Immature natural killer cell (primary cell): ENCODE measurements at places on chromosomes 16 and 17. TPM values are rescaled to one million over a fixed set of nuclear protein-coding genes. Genes with fewer than 3 reads are reported as not detected.
A peak's percentile ranks its signal among the peaks of the same experiment; 100 is the strongest.

DNA sequence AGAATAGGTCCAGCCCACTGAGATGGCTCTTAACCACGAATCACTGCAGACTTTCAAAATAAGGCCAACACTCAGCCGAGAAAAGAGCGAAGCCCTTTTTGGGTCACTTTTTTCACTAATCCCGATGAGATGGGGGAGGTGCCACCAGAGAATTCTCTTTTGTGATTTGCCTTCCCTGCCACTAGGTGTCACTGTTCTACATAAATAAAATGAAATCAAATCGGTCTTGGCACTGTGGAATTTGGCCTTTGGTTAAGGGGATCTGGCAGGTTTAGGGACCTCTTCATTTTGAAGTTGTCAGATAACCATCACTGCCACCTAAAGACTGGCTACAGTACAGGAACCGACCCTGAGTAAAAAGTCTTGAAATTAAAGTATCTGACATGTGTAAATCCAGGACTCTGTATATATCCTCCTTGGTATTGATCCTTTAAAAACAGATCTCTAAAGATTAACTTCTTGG, 147.0 kb downstream of the HS3ST4 start:
- no peaks in the 10 kb centered on the region for H3K36me3 ChIP-seq
- H3K27ac ChIP-seq = no peak overlapping the region
- peak; percentile 51 for DNase-seq
- H3K4me3 ChIP-seq = no peak overlapping the region

DNA sequence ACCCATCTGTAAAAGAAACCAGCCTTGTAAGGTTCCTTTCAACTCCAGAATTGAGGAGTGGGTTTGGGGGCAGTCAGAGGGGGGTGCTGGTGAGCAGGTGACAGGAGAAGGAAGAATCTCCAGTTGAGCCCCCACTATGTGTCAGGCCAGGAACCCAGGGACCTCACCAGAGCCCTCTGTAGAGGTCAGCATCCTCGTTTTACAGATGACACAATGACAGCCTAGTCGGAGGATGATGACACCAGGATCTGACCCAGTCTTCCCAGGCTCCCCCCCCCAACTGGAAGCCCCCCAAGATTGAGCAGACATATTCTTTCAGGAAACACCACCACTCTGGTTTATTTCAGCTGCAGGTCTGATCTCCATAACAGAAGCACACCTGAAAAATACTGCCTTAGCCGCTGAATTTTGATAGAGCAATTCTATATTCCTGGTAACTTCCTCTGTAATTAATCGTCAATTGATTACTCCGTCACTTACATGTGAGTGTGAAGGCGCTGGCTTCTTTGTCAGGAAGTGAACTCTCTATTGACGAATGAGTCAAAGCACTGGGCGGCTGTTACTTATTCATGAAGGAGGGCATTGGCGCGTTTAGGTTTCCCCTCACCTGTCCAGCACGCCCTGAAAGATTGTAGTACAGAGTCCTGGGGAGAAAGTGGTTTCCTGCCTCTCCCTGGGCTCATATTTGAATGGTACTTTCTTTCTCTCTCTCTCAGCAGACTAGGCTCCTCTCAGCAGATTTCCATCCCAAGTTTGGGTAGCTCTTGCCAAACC, 21.2 kb downstream of the SOCS3 start:
- H3K4me1 ChIP-seq = peaks cover 17% of the 10 kb centered on the region
- DNase-seq = no peak
- no peaks in the 10 kb centered on the region for H3K36me3 ChIP-seq
- no peak overlapping the region for H3K27ac ChIP-seq
- peaks cover 3% of the 10 kb centered on the region for H3K27me3 ChIP-seq
- H3K4me3 ChIP-seq = no peak overlapping the region

DNA sequence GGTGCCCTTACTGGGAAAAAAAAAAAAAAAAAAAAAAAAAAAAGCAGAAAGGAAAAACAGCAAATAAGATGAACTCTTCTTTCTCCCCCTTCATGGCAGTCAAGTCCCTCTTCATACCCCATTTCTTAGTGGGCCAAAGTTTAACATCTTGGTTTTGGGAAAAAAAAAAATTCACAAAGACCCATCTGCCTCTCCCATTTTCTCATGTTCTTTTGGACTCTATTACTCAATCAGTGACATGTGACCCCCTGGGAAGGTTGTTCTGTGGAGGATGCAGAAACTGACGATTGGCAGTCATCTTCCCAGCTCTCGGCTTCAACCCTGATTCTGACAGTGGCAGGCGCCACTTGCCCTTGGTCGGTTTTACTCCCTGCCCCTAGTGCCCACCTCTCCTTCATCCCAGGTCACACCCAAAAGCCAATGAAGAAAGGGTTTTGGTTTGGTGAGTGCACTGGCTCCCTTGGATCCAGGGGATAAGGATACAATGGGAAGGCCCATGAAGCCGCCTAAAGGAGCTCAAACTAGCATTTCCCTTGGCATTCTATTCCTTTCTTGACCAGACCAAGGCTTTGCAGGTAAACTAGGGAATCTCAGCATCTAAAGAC, 60.7 kb upstream of the TBX2 start:
- no peaks in the 10 kb centered on the region for H3K27me3 ChIP-seq
- H3K4me1 ChIP-seq = no peaks in the 10 kb centered on the region
- H3K27ac ChIP-seq = no peak overlapping the region
- DNase-seq = no peak

- H3K4me1 ChIP-seq = no peaks in the 10 kb centered on the region
- no peak for DNase-seq
- peaks cover 3% of the 10 kb centered on the region for H3K36me3 ChIP-seq
- H3K27me3 ChIP-seq = peaks cover 6% of the 10 kb centered on the region
Observed at GRCh38 chr16:23298290-23298915, 3.7 kb upstream of the SCNN1B start.

GRCh38 chr17:44049294-44050060, 17.0 kb downstream of the LSM12 start:
- peaks cover 36% of the 10 kb centered on the region for H3K4me1 ChIP-seq
- no peak overlapping the region for H3K4me3 ChIP-seq
- peaks cover 19% of the 10 kb centered on the region for H3K36me3 ChIP-seq
- DNase-seq = no peak
- no peaks in the 10 kb centered on the region for H3K27me3 ChIP-seq

DNA sequence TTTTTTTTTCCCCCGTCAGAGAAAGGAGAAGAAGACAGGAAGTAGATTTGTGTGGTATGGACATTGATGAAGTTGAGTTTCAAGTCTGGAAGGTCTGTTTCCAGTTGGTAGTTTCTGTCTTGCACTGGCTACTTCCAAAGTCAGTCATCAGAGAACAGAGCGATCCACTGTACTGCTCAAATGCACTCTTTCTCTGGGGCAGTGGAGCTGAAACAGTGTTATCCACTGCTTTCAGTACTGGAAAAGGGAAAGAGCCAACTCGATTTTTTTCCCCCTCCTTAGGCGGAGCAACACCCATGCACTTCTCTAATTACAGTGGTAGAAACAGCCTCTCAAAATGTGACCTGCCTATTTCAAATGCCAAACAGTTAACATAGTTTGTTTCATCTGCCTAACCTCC, 7.4 kb downstream of the PRKCA start:
- no peaks in the 10 kb centered on the region for H3K27me3 ChIP-seq
- H3K4me1 ChIP-seq = peaks cover 8% of the 10 kb centered on the region
- peaks cover 16% of the 10 kb centered on the region for H3K36me3 ChIP-seq
- H3K4me3 ChIP-seq = no peak overlapping the region
- no peak for DNase-seq
- no peak overlapping the region for H3K27ac ChIP-seq

DNA sequence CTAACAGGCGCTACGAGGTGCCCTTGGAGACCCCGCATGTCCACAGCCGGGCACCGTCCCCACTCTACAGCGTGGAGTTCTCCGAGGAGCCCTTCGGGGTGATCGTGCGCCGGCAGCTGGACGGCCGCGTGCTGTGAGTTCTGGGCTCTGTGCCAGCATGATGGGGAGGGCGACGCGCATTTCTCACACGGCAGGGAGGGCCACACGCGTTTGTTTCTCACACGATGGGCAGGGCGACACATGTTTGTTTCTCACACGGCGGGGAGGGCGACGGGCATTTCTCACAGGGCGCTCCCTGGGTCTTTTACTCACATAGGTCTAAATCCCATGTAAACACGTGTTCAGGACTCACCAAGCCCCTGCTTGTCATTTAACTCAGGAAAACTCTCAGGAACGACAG, 4.4 kb downstream of the GAA start:
- H3K4me3 ChIP-seq = no peak overlapping the region
- H3K27me3 ChIP-seq = peaks cover 5% of the 10 kb centered on the region

DNA sequence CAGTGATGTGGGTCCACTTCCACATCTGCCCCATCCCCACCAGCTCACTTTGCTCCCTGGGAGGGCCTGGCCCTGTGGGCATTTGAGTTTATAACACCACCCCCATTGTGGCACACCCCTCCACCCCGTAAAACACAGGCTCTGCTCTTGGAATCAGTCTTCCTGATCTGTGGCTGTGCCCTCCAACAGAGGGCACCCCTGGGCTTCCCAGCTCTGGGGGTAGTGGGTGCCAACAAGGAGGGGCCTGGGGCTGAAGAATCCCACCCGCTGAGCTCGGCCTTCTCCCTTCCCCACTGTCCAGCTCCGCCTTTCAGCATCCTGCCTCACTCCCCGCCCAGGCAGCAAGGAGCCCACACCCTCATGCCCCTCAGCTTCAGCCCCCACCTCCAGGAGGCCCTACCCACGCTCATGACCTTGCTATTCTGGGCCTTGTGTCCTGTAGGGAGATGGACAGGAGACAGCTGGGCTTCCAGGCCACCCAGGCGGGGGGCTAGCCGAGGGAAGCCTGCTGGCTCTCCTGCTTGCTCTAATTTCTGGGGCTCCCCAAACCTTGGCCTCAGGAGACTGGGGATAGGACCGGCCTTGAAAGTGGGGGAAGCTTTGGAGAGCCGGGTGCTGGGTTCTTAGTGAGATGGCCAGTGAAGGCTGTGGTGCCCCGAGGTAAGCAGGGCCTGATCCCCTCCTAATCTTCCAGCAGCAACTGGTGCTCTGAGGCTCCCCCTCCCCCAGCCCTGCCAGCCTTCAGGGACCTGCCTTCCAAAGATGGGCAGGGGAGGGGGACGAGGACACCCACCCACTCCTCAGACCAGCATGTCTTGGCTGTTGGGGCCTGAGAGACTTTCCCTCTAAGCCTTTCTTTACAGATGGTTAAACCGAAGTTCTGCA, 2.9 kb upstream of the ATP2A1 start:
- DNase-seq = no peak
- no peak overlapping the region for H3K4me3 ChIP-seq
- peaks cover 12% of the 10 kb centered on the region for H3K4me1 ChIP-seq
- H3K27ac ChIP-seq = no peak overlapping the region

- no peak overlapping the region for H3K4me3 ChIP-seq
- peaks cover 12% of the 10 kb centered on the region for H3K36me3 ChIP-seq
- peaks cover 6% of the 10 kb centered on the region for H3K4me1 ChIP-seq
- DNase-seq = no peak
- H3K27me3 ChIP-seq = no peaks in the 10 kb centered on the region
- no peak overlapping the region for H3K27ac ChIP-seq
Observed at GRCh38 chr16:3485097-3485745, 10.1 kb downstream of the C16orf90 start.

DNA sequence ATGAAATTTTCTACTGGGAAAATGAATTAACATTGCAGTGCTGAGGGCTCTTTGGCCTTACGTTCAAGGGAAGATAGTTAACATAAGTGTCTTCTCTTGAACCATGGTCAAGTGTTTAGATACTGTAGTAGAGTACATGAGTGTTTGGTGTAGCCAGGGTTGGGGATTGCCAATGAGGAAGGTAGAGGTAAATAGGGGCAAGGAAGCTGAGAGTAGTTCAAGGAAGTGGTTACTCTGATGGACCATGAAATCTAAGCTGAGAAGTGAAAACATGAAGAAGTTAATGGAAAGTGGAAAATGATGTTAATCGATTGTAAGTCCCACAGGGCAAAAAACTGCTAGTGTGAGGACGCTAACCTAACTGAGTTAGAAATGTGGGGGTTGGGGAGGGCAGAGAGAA, 249.6 kb upstream of the AXIN2 start:
- peaks cover 3% of the 10 kb centered on the region for H3K36me3 ChIP-seq
- no peaks in the 10 kb centered on the region for H3K4me1 ChIP-seq
- no peaks in the 10 kb centered on the region for H3K27me3 ChIP-seq
- H3K4me3 ChIP-seq = no peak overlapping the region
- DNase-seq = no peak

GRCh38 chr16:68512183-68512582, 26.9 kb upstream of the ZFP90 start:
- peaks cover 6% of the 10 kb centered on the region for H3K27me3 ChIP-seq
- H3K4me1 ChIP-seq = no peaks in the 10 kb centered on the region
- no peak for DNase-seq
- H3K27ac ChIP-seq = no peak overlapping the region
- H3K4me3 ChIP-seq = no peak overlapping the region

- peaks cover 24% of the 10 kb centered on the region for H3K36me3 ChIP-seq
- H3K27ac ChIP-seq = peak overlapping the region; percentile 88
- DNase-seq = no peak
- H3K27me3 ChIP-seq = peaks cover 5% of the 10 kb centered on the region
Observed at GRCh38 chr16:4486126-4486893, 10.1 kb downstream of the HMOX2 start.

- no peaks in the 10 kb centered on the region for H3K36me3 ChIP-seq
- no peak overlapping the region for H3K4me3 ChIP-seq
- H3K4me1 ChIP-seq = peaks cover 8% of the 10 kb centered on the region
- no peak for DNase-seq
- peaks cover 12% of the 10 kb centered on the region for H3K27me3 ChIP-seq
- no peak overlapping the region for H3K27ac ChIP-seq
Observed at GRCh38 chr17:60153606-60154390, 4.0 kb downstream of the CA4 start.

DNA sequence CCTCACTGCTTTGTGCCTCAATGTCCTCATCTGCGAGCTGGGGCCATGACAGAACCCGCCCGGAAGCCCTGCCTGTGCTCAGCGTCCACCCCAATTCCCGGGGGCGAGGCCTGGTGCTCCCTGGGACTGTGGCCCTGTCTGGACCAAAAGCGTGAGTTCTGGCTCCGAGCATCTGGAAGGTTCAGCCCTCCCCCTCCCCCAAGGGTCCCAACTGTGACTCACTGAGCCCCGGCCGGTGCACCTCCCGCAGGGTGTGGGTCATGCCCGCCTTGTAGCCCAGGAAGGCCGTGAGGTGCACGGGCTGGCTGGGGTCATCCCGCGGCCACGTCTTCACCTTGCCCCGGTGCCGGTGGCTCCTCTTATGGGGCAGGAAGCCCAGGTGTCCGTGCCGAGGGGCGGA, 755 bp downstream of the RPL3L start:
- no peaks in the 10 kb centered on the region for H3K4me1 ChIP-seq
- no peak overlapping the region for H3K4me3 ChIP-seq
- peaks cover 2% of the 10 kb centered on the region for H3K27me3 ChIP-seq
- no peak overlapping the region for H3K27ac ChIP-seq

- H3K4me3 ChIP-seq = peak overlapping the region; percentile 93
- peaks cover 6% of the 10 kb centered on the region for H3K36me3 ChIP-seq
- DNase-seq = no peak
Observed at GRCh38 chr16:4477966-4478365, 1.8 kb downstream of the HMOX2 start.

The TP53TG3C gene
- not detected for polyA plus RNA-seq

The WSCD1 gene
- polyA plus RNA-seq = 0.11 TPM

The DLX4 gene
- polyA plus RNA-seq = 0.32 TPM
